Amniotic stem cell (primary cell): ENCODE measurements at places on chromosomes 2 and 18.

DNA sequence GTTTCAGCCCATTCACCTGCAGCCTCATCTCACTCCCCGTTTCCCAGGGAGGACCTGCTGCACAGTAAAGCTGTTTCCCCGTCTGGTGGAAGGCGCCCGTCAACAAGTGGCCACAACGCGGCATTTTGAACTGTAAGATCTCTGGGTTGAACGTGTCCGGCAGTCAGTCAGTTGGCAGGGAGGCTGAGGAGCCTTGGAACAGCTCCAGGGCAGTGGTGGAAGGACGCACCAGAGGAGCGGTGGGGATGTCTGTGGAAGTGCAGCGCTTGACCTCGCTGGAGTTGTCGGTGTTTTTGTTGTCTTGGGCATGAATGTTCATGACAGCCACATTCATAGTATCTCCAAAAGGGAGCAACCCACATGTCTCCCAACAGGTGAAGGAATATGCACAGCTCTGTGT, 31.4 kb upstream of the MBP start:
- DNase-seq, result no peak

DNA sequence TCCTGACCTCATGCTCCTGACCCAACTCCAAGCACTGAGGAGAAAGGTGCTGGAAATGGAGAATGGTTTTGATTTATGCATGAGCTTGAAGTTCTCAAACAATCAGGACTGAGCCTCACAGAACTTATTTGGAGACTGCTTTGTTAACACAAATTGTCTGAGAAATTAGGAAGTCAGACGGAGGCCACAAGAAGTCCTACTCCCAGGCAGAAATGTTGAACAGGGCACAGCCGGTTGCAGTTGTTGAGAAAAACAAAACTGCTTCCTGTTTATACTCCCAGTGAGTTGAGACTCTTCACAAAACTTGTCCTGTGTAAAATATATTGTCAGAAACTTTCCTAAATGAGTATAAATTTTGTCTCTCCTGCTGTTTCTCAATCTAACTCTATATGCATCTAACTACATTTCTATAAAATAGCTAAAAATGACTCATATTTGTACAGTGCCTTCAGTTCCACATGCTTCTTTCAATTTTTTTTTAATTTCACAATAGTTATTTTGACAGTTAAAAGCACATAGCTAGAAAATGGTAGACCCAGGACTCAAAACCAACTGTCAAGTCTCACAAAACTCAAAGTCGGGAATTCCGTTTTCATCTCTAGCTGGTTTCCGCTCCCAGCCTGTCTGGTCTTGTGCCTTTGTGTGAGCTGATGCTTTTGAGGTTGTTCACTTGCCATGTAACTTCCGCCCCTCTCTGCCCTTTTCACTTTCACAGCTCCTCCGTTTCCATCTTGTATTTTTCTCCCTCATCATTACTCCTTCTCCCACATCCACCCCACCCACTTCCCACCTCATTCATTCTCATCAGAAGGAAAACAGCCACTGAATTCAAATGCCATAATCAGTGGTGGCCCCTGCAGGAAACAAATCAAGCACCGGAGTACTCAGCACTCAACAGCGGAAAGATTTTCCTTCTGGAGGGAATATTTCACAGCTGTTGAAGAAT, 215.0 kb downstream of the SUCLG1 start:
- no peak for DNase-seq

DNA sequence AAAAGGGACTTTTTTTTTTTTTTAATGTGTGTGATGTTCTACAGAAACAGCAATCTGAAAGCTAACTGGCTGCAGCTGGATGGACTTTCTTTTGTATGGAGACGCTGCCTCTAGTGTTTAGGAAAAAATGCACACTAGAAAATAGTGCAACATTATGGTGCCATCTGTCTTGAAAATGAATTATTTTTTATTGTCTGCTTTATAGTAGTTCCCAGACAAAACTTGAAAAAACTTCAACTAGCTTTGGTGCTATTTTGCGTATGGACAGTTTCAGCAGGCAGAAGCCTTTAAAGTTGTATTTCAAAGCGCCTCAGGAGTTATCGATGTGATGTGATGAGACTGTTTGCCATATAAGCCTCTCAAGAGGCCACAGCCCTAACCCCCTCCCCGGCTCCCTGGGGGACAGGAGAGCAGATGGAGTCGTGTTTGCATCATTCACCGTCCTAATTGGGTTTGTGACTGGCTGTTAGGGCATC, 86.9 kb downstream of the LTBP1 start:
- DNase-seq, result no peak

DNA sequence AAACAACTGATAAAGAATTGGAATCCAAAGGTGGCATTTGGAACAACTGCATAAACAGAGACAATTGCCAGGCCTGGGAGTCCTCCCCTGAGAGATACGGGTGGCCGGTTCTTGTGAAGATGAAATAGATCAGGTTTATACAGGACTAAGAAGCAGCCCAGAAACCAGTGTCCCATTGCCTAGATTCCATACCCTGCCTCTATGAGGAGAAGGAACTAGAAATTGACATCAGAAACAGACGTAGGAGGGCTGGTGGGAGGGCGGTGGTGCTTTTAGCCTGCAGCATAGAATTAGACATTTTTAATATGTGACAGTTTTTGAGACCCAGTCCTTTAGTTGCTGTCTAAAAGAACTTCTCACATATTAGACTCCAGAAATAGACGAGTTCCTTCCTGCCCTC, 11.8 kb upstream of the SH3BP4 start:
- no peak for DNase-seq

GRCh38 chr18:69998523-69998987, 50.9 kb upstream of the CD226 start:
- DNase-seq, result no peak
